ENCODE measurements at places on chromosomes 5 and 9. TPM values are rescaled to one million over a fixed set of nuclear protein-coding genes. Genes with fewer than 3 reads are reported as not detected.

DNA sequence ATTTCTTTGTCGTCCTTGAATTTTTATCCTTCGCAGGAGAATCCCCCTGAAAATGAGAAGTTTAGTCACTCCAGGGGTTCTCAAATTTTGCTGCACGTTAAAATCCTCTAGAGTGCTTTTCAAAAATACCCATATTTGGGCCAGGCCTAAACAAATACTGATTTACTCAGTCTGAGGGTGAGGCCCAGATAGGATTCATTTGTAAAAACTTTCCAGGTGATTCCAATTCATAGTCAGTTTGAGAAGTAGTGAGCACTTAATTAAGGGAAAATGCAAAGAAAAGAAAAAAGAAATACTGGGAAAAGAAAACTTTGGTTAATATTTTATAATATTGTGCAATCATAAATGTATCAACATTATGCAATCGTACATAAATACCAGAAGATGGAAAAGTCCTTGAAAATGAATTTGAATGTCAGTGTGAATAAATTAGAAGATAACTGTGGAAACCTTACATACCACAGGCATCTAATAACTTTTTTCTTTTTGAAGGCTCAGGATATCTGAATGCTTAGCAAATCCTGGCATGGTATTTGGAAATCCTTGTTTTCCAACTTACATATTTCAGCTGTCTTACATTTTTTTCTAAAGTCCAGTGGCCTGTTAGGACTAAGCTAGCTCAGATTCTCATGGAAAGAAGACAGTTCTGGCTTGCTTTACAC is 116.5 kb upstream of the DAPK1 start:
- peak; percentile 60 for DNase-seq

- no peak for DNase-seq
Measured at GRCh38 chr5:132549576-132549975, 6.3 kb upstream of the IL5 start.

GRCh38 chr9:28053096-28053777 is 480.0 kb upstream of the C9orf72 start:
- DNase-seq = no peak

DNA sequence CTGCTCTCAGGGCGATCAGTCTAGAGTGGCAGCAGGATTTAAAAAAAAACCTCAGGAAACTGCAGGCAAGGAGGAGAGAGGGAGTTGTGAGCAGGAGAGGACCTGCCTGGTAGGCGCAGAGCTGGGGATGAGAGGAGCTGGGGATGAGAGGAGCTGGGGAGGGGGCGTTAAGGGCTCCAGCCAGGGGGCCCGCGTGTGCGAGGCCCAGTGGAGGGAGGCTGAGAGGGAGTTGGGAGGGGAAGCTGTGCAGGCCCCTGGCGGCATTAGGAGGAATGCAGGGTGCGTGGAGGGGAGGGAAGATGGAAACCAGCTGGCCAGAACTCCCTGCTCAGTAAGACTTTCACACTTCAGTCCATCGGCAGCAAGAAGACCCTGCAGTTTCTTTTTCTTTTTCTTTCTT is 45.2 kb upstream of the HMCN2 start:
- DNase-seq = no peak

- DNase-seq = no peak
Measured at GRCh38 chr9:108838017-108838416, 17.8 kb downstream of the ACTL7B start.

DNA sequence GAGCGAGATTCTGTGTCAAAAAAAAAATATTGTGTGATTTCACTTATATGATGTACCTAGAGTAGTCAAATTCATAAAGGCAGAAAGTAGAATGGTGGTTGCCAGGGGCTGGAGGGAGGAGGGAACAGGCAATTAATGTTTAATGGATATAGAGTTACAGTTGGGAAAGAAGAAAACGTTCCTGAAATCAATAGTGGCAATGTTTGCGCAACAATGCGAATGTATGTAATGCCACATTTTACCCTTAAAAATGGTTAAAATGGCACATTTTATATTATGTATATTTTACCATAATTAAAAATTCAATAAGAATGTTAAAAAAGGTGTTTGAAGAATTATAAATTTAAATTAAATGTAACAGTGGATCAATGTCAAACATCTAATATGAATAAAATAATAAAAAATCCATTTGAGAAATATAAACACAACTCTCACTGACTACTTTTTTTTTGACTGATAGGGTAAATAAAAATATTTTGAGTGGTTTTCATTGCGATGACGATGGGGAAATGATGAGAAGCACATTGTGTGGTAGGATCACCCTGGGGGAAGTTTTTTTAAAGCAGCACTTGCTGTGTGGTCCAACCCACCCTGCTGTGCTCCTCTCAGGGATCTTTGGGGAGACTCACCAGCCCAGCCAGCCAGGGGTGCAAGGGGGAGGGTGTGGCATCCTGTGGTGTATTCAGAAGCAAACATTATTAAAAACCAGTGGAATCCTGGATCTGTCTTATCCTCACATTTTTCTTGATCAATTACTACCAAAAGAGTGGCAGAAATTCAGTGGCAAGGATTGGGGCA is 4.3 kb downstream of the FYB1 start:
- no peak for DNase-seq

DNA sequence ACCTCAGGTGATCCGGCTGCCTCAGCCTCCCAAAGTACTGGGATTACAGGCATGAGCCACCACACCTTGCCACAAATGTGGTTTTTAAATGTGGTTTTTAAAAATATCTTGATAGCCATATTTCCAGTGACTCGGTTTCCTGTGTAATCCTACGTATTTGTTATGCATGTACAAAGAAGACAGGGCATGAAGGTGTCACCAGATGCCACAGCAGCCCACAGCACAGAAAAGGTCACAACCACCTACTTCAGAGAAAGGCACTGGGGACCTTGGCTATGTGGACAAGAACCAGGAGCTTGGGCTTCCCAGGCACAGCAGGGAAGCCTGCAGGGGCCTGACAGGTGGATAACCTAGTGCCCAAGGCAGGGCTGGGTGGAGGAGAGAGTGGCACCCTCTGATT is 38.0 kb downstream of the C9orf50 start:
- no peak for DNase-seq

DNA sequence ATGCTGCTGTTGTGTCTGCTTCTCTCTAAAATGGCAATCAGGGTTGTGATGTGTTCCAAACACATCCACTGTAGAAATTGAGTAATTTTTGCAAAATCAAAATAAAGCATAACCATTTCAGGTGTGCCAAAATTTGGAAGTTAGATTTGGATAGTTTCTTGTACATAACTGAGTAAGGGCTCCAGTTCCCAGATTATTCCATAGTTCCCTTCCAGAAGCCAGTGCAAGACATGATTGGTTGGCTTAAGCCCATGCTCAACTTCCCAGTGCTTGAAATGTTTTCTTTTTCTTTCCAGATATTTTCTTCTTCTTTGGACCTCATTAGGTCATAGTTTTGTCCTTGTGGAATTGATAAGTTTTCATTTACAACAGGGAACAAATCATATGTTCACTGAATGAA is 64.2 kb downstream of the SNCAIP start:
- no peak for DNase-seq

DNA sequence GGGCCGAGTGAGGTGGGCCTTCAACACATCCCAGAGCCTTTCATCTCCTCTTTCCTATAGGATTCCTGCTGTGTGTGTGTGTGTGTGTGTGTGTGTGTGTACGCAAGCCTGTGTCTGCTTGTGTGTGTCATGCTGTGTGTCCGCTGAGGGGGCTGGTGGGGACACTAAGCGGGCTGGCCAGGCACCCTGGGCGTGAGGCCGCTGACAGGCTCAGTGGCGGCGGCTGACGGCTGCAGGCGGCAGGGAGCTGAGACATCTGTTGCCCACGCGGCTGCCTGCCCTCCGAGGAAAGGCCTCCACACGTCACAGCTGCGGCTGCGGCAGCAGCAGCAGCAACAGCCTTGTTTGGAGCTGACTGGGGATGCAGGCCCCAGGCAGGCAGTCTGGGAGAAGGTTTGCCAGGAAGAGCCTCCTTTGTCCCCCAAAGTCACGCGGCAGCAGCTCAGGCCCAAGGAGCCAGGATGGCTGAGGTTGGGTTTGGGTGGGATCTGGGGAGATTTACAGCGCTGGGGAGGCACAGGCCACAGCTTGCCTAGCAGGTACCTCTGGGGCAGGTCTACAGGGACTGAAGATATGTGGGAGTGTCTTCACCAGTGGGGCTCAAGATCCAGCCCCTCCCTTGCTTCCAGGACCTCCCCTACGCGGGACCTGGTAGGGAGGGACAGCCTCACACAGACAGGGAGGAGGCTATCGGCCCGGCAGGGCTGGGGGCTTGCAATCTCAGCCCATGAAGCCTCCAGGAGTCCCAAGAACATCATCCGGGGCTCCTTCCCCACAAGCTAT is 1.8 kb downstream of the PDLIM4 start:
- DNase-seq = peak; percentile 90

- no peak for DNase-seq
Measured at GRCh38 chr5:90368454-90369246, 40.9 kb downstream of the CETN3 start.

DNA sequence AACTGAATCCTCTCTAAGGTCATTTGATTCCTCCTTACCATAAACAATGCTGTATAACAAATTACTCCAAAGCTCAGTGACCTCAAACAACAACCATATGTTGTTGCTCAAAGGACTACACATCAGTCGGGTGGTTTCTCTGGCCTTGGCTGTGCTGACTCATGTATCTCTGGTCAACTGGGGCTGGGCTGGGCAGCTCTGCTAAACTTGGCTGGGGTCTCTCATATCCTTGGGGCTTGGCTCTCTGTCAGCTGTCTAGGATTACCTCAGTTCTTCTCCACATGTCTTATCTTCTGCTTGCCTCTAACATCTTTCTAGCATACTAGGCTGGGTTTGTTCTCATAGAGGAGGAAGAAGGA is 86.4 kb downstream of the GALNT10 start:
- DNase-seq = peak; percentile 85

DNA sequence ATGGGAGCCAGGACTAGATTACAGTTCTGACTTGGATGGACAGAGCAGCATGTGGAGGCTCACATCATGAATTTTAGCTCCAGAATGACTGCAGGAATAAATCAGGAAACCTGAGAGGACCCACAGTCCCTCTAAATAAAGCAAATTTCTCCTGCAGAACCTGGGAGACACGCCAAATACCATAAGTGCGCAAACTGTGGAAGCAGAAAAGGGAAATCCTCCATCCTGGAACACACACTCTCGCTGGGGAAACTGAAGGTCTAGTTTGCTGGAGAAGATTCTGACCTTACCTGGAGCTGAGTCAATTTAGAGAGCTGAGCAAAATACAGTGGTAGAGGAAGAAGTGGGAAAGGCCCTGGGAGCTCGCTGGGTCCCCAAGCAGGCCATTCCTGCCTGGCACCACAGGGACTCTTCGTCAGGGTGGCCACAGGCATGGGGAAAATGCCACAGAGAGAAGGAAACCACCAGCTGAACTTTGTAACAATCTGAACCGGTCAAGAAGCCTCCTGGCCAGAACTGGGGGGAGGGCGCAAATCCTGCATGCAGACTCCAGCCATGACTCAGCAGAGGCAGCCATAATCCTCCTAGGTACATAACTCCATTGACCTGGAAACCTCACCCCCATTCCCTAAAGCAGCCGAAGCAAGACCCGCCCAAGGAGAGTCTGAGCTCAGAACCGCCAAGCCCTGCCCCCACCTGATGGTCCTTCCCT is 390.9 kb downstream of the LRRC70 start:
- no peak for DNase-seq

DNA sequence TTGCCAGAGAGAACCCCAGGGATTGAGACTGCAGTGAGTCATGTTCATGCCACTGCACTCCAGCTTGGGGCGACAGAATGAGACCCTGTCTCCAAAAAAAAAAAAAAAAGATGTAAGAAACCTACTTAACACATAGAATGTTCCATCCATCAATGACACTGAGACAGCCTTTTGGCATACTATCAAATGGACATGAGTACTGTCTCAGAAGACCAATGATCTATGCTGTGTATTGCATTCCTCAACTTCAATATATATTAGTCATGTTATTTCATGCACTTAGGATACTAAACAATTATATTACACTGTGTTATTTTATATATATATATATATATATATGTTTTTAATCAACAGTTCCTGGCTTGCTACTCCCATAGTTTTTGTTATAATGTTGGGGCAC is 57.1 kb upstream of the ANKH start:
- DNase-seq = no peak

GRCh38 chr9:124251605-124252378 is 6.0 kb upstream of the NEK6 start:
- DNase-seq = peak; percentile 75

DNA sequence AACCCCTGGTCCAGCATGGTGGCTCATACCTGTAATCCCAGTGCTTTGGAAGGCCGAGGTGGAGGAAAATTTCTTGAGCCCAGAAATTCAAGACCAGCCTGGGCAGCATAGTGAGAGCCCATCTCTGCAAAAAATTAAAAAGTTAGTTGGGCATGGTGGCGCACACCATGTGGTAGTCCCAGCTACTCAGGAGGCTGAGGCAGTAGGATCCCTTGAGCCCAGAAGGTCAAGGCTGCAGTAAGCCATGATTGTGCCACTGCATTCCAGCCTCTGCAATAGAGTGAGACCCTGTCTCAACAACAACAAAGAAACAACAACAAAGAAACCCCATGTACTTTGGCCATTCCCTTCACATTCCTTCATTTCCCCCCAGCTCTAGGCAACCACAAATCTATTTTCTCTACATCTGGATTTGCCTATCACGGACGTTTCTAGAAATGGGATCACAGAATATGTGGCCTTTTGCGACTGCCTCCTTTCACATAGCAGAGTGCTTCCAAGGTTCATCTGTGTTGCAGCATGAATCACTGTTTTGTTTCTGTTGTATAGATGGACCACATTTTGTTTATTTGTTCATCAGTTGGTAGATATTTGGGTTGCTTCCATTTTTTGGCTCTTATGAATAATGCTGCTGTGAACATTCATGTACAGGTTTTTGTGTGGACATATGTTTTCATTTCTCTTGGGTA is 17.9 kb downstream of the MIGA2 start:
- DNase-seq = no peak

The LOX gene
- 933 TPM for total RNA-seq

The SARDH gene
- 0.31 TPM for total RNA-seq

The CPEB4 gene
- 23.1 TPM for total RNA-seq

The PCDHGA7 gene
- 12.0 TPM for total RNA-seq

The FREM1 gene
- total RNA-seq = not detected

The BAAT gene
- total RNA-seq = not detected

The SLC6A7 gene
- total RNA-seq = not detected
